Endothelial cell (in vitro differentiated cells): ENCODE measurements at places on chromosomes 11 and 22. TPM values are rescaled to one million over a fixed set of nuclear protein-coding genes. Genes with fewer than 3 reads are reported as not detected.

The FOLR2 gene
- total RNA-seq = not detected

DNA sequence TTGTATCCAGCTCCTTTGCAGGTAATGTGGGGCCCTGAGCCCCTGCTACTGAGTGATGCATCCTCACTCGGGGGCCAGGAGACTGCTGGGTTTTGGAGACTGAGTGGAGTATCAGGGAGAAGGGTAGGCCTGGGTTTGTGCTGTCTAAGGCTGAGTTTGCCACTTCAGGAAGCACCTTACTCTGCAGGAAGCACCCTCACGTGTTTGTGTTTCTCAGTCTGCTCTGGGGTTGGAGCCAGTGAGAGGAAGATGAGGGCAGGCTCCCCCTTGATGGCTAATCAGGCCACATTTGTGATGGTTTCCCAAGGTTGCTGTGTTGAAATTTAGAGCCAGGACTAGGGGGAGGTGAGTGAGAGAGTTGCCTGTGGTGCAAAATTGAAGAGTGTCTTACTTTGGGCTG is 13.7 kb upstream of the THY1 start:
- peaks cover 2% of the 10 kb centered on the region for H3K27me3 ChIP-seq
- H3K27ac ChIP-seq = no peak overlapping the region
- H3K4me1 ChIP-seq = peaks cover 30% of the 10 kb centered on the region
- H3K36me3 ChIP-seq = no peaks in the 10 kb centered on the region
- no peak for DNase-seq

DNA sequence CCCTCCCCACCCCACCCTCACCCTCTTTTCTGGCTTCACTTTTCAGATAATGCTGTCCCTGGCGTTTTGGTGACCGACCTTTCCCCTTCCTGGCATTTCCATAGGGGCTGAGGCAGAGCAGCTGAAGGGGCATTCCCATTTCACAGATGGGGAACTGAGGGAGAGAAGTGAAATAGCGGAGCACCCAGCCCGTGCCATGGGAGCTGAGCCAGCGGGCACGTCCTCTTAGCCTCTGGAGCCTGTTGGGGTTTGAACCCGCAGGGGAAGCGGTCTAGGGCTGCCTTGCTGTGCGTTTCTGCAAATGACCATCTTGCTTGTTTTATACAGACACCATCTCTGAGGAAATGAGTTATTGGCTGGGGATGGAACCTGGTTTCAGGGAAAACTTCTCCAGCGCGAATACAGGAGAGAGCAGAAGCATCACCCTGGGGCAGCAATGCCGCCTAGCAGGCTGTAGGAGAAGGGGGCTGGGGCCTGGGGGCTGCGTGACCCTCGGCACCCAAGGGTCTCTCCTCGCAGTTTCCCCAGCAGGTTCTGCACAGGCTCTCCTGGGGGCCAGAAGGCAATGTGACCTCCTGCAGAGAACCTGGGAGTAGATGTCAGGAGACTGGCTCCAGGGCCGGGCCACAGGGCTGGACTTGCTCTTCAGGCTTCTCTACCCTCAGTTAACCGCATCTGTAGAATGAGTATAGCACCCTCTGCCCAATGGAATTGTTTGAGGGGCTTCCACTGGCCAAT is 1.5 kb downstream of the PTPRJ start:
- H3K36me3 ChIP-seq = no peaks in the 10 kb centered on the region
- DNase-seq = no peak
- peak overlapping the region; percentile 77 for H3K4me3 ChIP-seq
- H3K27me3 ChIP-seq = peaks cover 23% of the 10 kb centered on the region

DNA sequence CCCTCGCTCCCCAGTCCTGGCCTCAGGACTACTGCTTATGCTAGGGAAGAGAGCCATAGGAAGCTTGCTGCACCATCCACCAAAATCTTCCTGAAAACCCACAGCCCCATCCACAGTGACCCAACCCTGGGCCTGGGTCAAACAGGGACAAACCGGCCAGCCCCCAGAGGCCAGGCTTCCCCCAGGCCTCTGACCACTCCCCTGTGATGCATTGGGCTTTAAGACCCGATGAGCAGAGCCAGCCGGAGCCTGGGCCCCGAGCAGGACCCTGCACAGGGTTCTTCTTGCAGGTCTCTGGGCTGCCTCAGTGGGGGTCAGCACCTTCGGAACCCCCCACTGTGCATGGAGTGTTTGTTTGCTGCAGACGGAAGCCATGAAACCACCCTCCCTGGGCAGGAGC is 583.7 kb downstream of the BRD1 start:
- H3K27me3 ChIP-seq = peaks cover 3% of the 10 kb centered on the region
- no peaks in the 10 kb centered on the region for H3K4me1 ChIP-seq
- H3K27ac ChIP-seq = no peak overlapping the region
- peaks cover 3% of the 10 kb centered on the region for H3K36me3 ChIP-seq
- no peak for DNase-seq
- H3K4me3 ChIP-seq = no peak overlapping the region

GRCh38 chr11:30310623-30311022 is 12.3 kb upstream of the ARL14EP start:
- no peak overlapping the region for H3K27ac ChIP-seq
- H3K4me3 ChIP-seq = no peak overlapping the region
- no peaks in the 10 kb centered on the region for H3K4me1 ChIP-seq

DNA sequence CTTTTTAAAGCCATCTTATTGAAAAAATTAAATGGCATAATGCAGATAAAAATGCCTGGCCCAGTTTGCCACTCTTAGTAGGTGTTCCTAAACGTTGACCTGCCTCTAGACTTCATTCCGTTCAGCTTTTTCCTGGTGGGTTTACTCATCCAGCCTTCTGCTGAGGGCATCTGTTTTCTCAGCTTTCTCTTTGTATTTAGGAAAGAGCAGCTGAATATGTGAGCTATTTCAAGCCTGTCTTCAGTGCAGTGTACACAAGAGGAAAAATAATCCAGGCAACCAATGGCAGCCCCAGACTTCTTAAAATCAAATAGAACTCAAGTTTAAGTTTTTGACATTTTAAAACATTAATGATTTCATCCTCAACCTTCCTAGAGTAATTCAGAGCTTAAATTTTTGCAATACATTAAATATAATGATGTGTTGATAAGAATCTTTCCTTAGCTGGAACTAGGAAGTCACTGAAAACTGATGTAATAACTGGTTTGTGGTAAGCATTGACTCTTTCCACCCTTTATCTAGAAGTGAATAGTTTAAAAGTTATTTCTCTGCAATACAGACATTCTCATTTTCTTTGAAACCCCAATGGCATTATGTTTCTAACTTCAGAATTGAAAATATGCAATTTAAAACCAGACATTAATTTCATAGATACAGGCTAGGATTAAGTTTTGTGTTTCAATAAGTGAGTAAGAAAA is 165.4 kb downstream of the AASDHPPT start:
- H3K27me3 ChIP-seq = no peaks in the 10 kb centered on the region
- no peak for DNase-seq
- H3K27ac ChIP-seq = no peak overlapping the region
- H3K4me3 ChIP-seq = no peak overlapping the region

The MIOX gene
- not detected for total RNA-seq

DNA sequence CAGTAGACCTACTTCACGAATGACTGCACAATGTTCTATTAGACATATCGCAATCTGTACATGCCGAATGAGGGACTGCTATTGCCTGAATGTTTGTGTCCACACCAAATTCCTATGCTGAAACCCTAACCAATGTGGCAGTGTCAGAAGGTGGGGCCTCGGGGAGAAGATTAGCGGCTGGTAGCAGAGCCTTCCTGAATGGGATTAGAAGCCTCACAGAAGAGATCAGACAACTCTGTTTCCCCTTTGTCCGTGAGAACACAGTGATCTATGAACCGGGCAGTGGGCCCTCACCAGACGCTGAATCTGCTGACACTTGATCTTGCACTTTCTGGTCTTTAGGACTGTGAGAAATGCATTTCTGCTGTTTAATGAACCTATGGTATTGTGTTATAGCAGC is 33.1 kb downstream of the LRFN4 start:
- no peaks in the 10 kb centered on the region for H3K36me3 ChIP-seq
- H3K4me1 ChIP-seq = peaks cover 7% of the 10 kb centered on the region
- H3K27me3 ChIP-seq = peaks cover 1% of the 10 kb centered on the region
- DNase-seq = no peak
- H3K4me3 ChIP-seq = no peak overlapping the region
- no peak overlapping the region for H3K27ac ChIP-seq

GRCh38 chr11:7020183-7020917 is at the start of the genes NLRP14 and ZNF214:
TSS of gene NLRP14 (plus strand) at chr11:7020479. CDS start at chr11:7038587, 18,108 bp downstream.
TSS of gene ZNF214 (minus strand) at chr11:7020346. CDS start at chr11:7002835, 17,511 bp downstream.
- peaks cover 5% of the 10 kb centered on the region for H3K27me3 ChIP-seq
- H3K4me1 ChIP-seq = peaks cover 6% of the 10 kb centered on the region
- H3K27ac ChIP-seq = peak within 1 kb of the TSS; percentile 100
- no peaks in the 10 kb centered on the region for H3K36me3 ChIP-seq
- H3K4me3 ChIP-seq = peak within 1 kb of the TSS; percentile 98

- H3K4me1 ChIP-seq = no peaks in the 10 kb centered on the region
- peaks cover 1% of the 10 kb centered on the region for H3K27me3 ChIP-seq
- H3K27ac ChIP-seq = no peak overlapping the region
- no peak overlapping the region for H3K4me3 ChIP-seq
- H3K36me3 ChIP-seq = peaks cover 13% of the 10 kb centered on the region
Observed at GRCh38 chr22:47067321-47067890, 305.0 kb downstream of the TBC1D22A start.

The UPB1 gene
- total RNA-seq = 0.13 TPM

- H3K27me3 ChIP-seq = no peaks in the 10 kb centered on the region
- H3K4me1 ChIP-seq = peaks cover 2% of the 10 kb centered on the region
- H3K4me3 ChIP-seq = no peak overlapping the region
Observed at GRCh38 chr11:115324581-115325432, 179.4 kb downstream of the CADM1 start.

GRCh38 chr22:49735411-49735900 is 92.2 kb downstream of the BRD1 start:
- H3K27me3 ChIP-seq = peaks cover 4% of the 10 kb centered on the region
- DNase-seq = peak; percentile 54
- no peaks in the 10 kb centered on the region for H3K4me1 ChIP-seq
- H3K36me3 ChIP-seq = peaks cover 5% of the 10 kb centered on the region
- no peak overlapping the region for H3K27ac ChIP-seq

The KLHDC7B gene
- total RNA-seq = not detected

- H3K27ac ChIP-seq = no peak overlapping the region
- H3K27me3 ChIP-seq = no peaks in the 10 kb centered on the region
- H3K4me1 ChIP-seq = peaks cover 18% of the 10 kb centered on the region
- no peak for DNase-seq
- no peak overlapping the region for H3K4me3 ChIP-seq
- H3K36me3 ChIP-seq = no peaks in the 10 kb centered on the region
Observed at GRCh38 chr11:115497303-115497702, 6.9 kb downstream of the CADM1 start.

DNA sequence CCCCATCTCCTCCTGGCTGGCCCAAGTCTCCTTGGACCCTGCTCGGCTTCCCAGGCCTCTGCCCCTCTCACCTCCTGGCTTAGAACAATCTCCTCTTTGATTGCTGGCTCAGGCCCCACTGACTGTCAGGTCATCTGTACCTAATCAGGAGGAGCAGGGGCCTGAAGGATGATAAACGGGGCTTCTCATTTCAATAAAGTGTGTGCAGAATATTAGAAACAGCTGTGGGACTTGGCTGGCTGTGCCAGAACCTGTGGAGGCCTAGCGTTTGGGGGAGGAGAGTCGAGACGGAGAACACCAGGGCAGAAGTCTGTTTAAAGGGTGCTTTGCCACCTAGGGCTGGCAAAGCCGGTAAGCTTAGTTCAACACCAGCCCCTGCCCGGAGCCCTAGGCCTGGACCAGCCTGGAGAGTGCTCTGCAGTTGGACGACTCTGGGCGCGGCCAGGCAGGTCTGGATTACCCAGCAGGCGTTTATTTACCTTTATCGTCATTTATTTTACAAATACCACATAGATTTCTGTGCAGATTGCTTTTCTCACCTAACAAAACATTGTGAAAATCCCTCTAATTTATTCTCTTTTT is 10.1 kb upstream of the VSIG10L2 start:
- peaks cover 5% of the 10 kb centered on the region for H3K27me3 ChIP-seq
- no peak overlapping the region for H3K4me3 ChIP-seq
- peaks cover 9% of the 10 kb centered on the region for H3K4me1 ChIP-seq
- no peaks in the 10 kb centered on the region for H3K36me3 ChIP-seq

The ZNRF3 gene
- 3.3 TPM for total RNA-seq

DNA sequence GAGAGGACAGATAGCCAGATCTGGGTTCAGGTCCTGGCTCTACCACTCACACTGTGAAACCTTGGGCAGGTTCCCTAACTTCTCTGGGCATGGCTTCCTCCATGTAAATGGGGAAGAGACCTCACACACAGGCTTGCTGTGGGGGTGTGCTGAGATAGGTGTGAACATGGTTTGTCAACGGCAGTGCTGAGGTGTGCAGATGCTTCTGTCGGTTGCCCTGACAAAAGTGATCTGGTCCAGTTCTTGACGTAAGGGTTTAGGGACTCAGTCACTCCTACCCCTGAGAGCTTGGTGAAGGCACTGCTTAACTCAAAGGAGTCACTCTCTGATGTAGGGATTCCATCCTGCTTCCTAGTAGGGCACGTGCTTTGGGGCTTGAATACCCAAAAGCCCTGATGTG is 2.0 kb downstream of the C1QTNF4 start:
- DNase-seq = no peak
- peaks cover 34% of the 10 kb centered on the region for H3K4me1 ChIP-seq
- peaks cover 13% of the 10 kb centered on the region for H3K36me3 ChIP-seq

DNA sequence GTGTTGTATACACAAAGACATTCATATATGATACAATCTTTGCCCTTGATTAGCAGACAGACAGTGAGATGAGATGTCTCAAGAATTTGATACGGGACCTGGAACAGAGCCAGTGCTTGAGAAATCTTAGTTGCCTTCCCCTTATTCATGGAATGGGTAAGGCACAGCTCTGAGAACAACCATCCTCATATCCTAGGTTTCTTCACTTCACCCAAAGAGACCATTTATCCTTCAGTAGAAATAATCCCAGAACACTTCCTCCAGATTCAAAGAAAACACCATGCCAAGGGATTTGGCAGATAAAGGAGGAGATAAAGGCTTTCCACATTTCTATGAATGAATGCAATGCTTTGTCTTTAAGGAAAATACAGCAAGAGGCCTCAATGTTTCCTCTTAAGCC is 8.8 kb upstream of the IZUMO1R start:
- no peak for DNase-seq
- no peaks in the 10 kb centered on the region for H3K36me3 ChIP-seq
- no peak overlapping the region for H3K27ac ChIP-seq
- no peaks in the 10 kb centered on the region for H3K27me3 ChIP-seq

- peaks cover 22% of the 10 kb centered on the region for H3K4me1 ChIP-seq
- DNase-seq = no peak
- H3K4me3 ChIP-seq = no peak overlapping the region
- peaks cover 6% of the 10 kb centered on the region for H3K36me3 ChIP-seq
- no peak overlapping the region for H3K27ac ChIP-seq
Observed at GRCh38 chr11:122661182-122661945, 5.8 kb downstream of the UBASH3B start.

The APOA1 gene
- total RNA-seq = 1.2 TPM

GRCh38 chr22:24681236-24681635 is 78.2 kb downstream of the GGT1 start:
- H3K4me3 ChIP-seq = no peak overlapping the region
- H3K36me3 ChIP-seq = no peaks in the 10 kb centered on the region
- no peaks in the 10 kb centered on the region for H3K4me1 ChIP-seq
- no peak for DNase-seq
- peaks cover 2% of the 10 kb centered on the region for H3K27me3 ChIP-seq
- H3K27ac ChIP-seq = no peak overlapping the region

GRCh38 chr22:39727541-39727940 is 157.0 kb downstream of the CACNA1I start:
- no peaks in the 10 kb centered on the region for H3K27me3 ChIP-seq
- no peaks in the 10 kb centered on the region for H3K36me3 ChIP-seq
- H3K27ac ChIP-seq = no peak overlapping the region
- H3K4me3 ChIP-seq = no peak overlapping the region
